ENCODE measurements at places on chromosomes 7 and 10.

- DNase-seq: no peak
Observed at GRCh38 chr10:99431190-99431760, 851 bp upstream of the GOT1 start.

DNA sequence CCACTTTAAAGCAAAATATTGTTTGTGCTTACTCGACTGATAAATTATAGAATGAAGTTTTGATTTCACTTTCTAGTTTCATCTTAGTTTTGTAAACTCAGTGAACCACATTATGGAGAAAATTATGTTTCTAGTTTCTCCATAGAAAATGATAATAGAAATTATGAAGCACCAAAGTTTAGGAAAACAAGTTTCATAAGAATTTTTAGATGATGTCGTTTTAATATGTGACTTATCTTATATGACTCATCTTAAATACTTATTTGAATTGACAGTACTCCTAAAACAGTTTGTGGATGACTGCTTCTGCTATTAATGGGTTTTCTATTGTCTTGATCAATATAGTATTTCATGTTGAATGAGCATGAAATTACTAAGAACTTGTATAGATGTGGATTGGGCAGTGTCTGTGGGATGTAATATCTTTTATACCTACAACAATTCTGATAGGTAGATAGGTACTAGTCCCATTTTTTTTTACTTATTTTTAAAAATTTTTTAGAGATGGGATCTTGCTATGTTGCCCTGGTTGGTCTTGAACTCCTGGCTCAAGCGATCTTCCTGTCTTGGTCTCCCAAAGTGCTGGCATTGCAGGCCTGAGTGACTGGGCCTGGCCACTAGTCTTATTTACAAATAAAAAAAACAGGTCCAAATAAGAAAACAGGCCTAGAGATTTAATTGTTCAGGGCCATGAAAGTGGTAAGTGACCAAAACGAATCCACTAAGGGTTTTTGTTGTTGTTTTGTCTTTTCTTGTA lies 3.7 kb downstream of the HBP1 start:
- DNase-seq: no peak

GRCh38 chr10:3785851-3786271 lies 852 bp upstream of the KLF6 start:
- no peak for DNase-seq

GRCh38 chr7:99693427-99694200 lies 13.8 kb upstream of the CYP3A5 start:
- peak; percentile 35 for DNase-seq

GRCh38 chr10:63801166-63801565 lies 280.0 kb downstream of the REEP3 start:
- no peak for DNase-seq

- no peak for DNase-seq
Observed at GRCh38 chr7:1285556-1286301, 53.1 kb downstream of the UNCX start.

DNA sequence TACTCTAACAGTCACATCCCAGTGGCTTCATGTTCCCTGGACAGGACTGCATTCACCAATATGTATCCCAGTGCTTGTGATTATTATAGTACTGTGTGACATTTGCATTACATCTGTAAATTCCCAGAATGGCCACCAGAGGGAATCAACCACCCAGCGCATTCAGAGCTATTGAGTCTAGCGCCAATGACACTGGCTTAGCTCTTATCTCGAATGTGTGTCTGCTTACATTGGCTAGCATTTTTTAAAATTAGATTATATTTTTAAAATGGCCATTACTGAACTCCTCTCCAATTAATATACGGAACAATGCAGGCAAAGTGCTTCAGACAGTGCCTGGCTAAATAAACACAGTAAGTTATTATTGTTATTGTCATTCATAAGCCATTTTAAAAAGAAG lies 36.3 kb downstream of the TRIL start:
- DNase-seq: peak; percentile 62

GRCh38 chr7:42722716-42723115 lies 189.2 kb downstream of the C7orf25 start:
- DNase-seq: no peak

DNA sequence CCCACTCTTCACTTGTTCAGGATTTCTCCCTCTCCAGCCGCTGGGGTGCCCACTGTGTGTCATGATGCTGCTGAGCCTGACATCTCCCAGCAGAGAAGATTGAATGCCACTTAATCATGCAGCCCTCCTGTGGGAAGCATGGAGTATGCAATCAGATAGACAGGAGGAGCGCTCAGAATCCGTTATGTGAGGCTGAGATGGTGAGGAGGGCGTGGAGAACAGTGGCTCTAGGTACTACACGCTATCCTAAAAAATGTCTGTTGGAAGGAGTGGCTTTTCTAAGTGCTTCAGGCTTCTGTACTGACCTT lies 334.3 kb downstream of the LRMDA start:
- no peak for DNase-seq

DNA sequence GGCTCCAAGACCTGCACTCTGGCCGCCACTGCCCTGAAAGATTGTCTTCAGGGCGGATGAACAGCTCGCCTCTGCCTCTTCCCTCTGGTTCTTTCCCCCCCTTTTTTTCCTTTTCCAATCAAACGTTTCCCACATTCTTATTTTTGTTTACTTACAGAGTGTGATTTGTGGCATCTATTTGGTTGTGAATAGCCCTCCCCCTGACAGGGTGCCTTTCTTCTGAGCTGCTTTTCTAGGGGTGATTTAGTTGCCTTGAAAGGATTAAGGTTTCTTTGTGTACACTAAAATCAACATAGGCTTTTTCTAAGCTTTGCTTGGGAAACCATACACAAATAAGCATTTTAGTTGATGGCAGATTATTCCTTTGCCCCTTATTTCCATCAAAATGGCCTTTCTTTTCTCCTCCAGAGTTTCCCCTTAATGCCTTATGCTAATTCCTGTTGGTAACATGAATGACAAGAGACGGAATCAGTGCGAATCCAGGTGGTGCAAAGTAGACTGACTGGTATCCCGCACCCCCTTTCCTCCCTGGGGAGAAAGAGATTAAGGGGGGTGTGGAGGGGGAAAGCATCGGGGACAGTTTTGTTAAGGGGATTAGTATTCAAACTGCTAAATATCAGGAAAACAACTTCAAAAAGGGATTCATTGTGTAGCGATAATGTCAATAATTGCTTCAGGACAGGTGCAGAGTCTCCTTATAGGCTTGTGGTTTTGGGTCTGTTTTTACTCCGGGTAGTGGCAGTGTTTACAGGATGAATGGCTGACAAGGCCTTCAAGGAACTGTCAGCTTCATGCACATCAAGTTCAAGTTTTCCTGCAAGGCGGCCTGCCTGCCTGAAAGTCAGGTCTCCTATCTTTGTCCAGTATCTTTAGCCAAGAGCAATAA lies 431.6 kb upstream of the GALNT17 start:
- peak; percentile 55 for DNase-seq

- DNase-seq: no peak
Observed at GRCh38 chr7:157434701-157435100, 97.9 kb downstream of the DNAJB6 start.

GRCh38 chr10:22723783-22724182 lies 9.4 kb upstream of the PIP4K2A start:
- no peak for DNase-seq

DNA sequence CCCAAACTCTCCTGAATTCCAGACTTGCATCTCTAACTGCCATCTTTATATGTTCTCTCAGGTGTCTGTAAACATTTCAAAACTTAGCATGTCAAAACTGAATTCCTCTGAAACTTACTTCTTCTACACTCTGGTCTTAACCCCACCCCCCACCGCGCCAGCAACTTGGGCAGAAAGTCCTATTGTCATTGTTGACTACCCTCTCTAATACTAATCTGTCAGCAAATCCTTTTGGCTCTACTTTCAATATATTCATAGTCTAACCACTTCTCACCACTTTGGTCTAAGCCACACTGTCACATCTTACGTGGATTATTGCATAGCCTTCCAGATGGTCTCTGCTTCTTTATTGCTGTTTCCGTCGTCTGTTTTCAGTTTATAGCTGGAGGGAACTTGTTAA lies 86.6 kb downstream of the AHCYL2 start:
- no peak for DNase-seq

- no peak for DNase-seq
Observed at GRCh38 chr7:70142247-70142932, 544.1 kb downstream of the AUTS2 start.

DNA sequence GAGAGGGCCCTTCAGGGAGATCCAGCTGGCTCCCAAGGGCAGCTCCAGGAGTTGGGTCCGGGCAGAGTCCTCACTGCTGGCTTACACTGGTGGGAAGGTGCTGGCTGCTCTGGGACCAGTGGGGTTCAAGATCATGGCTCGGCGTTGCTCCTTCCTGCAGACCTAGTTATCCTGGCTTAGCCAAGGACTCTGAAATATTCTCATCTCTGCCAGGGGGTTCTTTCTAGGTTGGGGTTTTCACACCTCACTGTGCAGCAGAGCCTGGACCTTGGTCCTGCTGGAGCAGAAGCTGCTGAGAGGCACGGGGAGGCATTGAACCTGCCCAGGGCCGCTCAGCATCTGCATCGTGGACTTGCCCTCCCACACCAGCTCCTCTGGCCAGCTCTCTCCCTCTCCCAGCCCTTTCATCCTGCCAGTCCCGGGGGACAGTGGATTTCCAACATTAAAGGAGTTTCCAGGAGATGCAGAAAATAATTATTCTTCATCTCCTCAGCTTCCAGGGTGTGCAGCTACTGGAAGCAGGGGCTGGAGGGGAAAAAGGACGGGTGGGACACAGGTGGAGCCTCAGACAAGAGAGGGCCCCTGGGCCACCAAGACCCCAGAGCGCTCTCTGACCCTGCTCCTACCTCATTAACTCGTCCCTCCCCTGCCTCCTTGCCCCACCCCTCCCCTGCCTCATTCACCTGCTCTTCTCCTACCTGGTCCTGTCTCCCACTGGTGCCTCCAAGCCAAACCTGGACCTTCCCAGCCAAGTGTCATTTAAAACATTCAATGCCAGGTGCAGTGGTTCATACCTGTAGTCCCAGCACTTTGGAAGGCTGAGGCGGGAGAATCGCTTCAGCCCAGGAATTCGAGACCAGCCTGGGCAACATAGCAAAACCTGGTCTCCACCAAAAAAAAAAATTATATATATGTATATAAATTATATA lies 42.5 kb downstream of the JAKMIP3 start:
- no peak for DNase-seq

DNA sequence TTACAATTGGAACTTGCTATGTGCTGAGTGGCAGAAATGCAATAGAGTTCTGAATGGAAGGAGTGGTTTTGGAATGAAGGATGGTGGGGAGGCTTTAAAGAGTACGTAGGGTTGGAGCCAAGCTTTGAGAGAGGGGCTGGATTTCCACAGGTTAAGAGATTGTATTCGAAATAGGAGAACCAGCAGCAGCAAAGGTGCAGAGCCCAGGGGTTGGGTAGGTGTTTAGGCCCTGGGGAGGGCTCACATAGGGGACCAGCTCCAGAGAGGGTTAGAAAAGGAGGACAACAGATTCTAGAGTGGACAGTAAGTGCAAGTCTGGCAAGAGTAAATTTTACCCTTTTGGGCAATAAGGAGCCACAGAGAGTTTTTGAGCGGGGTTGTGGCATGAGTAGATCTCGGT lies 297.2 kb downstream of the RPS24 start:
- no peak for DNase-seq

DNA sequence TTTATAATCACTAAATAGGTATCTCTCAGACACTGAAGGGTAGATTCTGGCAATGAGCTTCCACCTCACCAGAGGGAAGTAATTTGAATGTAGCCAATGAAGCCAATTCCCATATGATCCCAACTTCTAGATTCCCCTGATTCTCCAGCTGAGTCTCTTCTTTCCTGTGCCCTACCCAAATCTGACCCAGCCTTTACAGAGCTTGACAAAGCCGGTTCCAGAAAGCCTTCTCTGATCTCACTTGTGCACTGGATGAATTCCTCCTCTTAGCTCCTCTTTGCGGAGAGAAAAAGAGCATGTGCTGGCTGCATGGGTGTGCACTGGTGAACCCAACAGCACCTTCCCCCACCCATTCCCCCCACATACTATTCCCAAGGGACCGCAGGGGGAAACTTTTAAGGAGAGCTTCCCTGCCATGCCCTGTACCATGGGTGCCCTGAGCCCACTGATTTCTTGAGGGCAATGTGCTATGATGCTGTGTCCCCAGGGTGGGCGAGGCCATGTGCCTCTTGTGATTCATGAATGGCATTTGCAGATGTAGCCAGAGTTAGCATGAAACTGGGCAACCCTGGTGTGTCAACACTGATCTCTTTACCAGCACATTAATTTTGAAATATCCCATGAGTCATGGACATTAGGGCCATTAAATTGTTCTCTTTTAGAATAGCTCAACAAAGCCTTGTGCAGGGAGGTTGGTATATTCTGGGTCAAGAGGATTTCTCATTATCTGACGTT lies 50.4 kb upstream of the PLEKHA1 start:
- no peak for DNase-seq

DNA sequence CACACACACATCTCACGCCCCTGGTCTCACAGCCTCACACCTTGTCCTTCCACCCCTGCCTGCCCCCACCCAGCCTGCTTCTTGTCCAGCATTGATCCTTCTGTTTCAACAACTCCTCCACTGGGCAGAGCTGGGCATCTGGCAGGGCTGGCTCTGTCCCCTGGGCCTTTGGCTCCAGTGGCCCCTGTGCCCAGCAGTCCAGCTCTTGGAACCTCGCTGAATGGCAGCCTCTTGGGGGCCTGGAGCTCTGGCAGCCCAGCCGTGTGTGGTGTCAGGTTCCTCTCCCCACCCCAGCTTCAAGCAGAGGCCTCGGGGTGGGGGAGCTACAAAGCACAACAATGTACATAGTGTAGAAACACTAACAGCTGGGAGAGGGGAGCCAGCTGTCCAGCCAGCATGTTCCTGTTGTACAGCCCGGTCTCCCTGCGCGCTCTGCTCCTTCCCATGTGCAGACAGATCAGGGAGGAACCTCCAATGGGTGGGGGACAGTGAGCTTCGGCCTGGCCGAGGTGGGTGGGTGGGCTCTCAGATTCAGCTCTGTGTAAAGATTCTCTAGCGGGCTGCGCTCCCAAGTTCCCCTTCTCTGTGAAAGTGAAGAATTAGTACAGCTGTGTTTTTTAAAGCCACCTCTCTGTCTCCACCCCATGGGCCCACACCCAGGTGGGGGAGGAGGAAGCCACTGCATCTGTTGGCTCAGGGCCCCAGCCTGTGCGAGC lies 19.4 kb downstream of the ZMIZ2 start:
- no peak for DNase-seq

DNA sequence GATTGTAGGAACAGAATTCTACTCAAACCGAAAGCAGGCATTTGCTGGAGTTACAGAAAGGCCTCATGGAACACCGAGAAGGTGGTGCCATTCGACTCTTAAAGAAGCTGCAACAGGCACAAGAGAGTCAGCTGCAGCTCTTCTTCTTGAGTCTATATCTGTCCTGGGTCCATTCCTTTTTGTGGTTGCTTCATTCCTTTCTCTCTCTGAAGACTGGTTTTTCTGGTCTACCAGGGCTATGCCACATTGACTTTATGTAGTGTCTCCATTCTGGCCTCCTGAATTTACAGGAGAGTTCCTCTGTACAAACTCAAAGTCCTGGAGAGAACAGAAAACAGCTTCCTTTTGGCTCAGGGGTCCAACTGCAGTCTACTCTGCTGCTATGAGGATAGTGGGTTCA lies 132.8 kb downstream of the CFTR start:
- DNase-seq: no peak
